Keratinocyte (primary cell): ENCODE measurements at places on chromosomes 6 and 20.

DNA sequence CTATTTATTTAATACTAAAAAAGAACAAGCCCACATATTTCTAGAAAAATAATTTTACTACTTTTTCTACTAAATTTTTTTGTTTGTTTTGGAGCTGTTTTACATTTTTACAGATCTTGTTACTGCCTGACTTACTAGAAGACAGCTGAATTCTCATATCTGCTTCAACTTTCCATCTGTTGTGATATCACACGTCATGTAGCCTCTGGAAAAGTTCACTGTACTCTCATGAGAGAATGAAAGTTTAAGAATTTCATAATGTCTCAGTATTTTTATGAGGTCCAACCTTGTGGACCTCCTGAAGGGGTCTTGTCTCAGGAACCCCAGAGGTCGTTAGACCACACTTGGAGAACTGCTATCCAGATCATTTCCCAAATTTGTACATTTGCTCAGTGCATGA is 81.7 kb upstream of the MTHFD1L start:
- no peak for DNase-seq

- DNase-seq = no peak
Observed at GRCh38 chr6:43052842-43053544, 658 bp downstream of the CUL7 start.

- no peak for DNase-seq
Observed at GRCh38 chr6:11973238-11973637, 38.9 kb upstream of the HIVEP1 start.

DNA sequence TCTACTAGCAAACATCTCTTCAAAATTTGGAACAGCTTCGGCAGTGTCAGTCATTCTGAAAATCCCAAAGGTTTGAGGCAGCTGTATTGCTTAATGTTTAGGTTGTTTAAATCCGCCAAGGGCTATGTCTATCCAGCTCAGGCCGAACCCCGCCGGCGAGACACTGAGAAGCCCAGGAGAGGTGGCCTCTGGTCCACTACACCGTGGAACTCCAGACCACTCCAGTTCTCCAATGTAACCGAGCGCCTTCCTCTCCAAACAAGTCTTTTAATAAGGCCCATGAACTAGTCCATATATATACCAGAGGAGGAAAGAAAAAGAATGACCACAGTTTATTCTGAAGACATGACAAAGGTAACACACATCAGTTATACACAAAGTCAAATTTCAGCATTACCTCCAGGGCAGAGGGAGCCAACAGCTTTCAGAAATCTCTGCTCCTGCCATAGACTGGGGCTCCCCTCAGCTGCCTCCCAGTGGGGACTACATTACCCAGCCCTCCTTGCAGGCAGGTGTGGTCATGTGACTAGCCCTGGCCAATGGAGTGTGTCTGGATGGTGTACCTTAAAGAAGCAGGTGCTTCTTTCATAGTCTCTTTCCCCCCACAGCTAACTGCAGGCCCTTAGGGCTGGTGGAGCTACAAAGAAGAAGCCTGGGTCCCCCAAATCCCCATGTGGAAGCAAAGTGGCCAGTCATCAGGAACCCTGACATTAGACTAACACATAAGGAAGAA is at the start of gene RAMACL:
Gene RAMACL (minus strand): TSS at position 255 of the 733 bp plus-strand sequence. CDS start 201 bp downstream, at position 54.
- DNase-seq = no peak

DNA sequence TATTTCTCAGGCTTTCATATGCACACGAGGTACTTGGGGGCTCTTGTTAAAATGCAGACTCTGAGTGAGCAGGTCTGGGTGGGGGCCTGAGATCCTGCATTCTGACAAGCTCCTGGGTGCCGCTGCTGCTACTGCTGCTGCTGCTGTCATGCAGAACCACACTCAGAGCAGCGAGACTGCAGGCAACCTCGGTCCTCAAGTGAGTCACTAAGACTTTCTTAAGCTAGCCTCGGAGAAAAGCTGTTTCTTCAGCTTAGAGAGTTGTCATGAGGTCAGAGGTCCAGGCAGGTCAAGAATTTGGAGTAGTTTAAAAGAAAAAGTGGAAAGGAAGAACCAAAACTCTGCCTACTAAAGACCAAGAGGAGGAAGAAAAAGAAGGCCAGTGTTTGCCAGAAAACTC is 92.9 kb downstream of the SPTLC3 start:
- DNase-seq = no peak

- no peak for DNase-seq
Observed at GRCh38 chr6:79455446-79455845, 81.8 kb downstream of the LCA5 start.

DNA sequence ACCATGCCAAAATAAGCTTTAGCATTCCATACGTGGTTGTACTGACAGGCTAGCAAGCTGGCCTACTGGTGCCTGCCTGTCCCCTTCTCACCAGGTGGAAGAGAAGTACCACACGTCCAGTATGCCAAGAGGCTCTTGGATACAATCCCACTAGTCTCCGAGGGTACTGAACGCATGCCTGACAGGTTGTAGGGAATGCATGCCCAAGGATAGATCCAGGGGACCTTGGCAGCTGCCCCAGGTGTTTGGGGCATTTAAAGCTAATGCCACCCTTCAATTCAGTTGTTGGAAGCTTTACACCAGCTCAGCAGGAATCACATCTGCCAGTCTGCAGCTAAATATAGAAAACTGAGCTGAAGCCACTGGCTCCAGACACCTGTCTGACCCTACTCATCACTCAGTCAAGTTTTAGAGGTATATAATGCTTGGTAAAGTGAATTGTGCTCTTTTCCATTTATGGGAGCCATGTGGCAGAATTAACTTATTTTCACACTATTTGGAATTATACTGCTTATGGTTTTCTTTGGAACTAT is 4.9 kb downstream of the TUBB2B start:
- no peak for DNase-seq

DNA sequence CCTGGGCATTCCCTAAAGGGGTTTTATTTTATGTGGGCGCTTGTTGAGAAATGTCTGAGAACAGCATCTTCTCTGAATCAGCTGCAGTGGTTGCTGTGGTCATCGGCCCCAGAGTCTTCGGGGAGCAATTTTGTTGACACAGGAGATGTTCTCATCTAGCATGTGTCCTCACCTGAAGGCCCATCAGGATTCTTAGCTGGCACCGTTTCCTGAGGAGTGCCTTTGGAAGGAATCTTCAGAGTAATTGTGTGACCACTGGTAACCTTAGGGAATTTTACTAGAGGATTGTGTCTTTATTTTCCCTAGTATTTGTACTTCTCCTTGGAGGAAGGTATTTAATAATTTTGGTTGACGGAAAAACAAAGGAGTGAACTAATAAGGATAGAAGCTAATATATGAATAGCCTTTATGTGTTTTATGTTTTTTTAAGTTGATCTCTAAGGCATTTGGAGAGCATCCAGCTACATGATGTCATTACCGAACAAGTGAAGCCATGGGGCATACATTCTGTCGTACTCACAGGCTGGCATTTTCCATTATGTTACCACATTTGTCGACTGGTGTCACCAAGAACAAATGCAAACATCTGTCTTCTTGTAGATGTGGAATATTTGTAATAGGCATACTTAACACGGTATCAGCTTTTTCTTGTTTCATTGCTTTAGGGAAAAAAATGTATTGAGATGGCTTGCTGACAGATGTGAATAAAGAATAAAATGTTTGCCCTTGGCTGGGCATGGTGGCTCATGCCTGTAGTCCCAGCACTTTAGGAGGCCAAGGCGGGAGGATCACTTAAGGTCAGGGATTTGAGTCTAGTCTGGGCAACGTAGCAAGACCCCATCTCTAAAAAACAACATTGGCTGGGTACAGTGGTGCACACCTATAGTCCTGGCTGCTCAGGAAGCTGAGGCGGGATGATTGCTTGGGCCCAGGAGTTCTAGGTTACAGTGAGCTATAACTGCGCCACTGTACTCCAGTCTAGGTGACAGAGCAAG is 41.9 kb downstream of the TULP4 start:
- no peak for DNase-seq

DNA sequence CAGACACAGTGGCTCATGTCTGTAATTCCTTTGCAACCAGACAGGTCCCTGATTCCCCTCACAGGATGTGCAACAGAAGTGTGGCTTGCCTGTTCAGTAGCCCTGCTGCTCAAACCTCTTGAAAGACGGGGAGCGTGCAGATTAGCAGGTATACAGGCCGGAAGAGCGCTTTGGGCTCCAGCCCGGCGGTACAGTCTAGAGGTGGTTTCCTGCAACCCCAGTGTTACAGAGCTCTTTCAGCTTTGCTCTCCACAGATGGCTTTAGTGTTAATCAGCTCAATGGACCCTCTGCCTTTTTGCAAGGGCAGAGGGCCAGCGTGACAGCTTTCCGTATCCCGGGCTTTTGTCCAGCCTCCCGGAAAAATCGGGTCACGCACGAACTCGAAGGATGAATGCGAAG is 67.2 kb upstream of the TNFRSF21 start:
- no peak for DNase-seq

DNA sequence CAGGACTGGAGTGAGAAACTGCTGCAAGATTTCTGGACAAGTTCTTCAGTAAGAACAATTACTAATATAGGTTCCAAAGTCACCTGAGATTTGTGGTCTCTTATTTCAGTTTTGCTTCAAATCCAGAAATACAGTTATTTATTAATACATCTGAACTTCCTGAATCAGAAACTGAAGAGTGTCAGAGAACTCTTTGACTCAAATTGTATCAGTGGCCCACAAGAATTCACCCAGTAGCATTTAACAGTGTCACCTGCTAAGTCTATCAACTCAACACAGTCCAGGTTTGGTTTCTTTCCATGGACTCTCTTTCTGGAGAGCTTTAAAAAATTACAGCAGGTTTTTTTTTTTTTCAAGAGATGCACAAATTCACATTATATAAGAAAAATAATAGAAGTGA is 18.8 kb upstream of the NHSL1 start:
- no peak for DNase-seq

DNA sequence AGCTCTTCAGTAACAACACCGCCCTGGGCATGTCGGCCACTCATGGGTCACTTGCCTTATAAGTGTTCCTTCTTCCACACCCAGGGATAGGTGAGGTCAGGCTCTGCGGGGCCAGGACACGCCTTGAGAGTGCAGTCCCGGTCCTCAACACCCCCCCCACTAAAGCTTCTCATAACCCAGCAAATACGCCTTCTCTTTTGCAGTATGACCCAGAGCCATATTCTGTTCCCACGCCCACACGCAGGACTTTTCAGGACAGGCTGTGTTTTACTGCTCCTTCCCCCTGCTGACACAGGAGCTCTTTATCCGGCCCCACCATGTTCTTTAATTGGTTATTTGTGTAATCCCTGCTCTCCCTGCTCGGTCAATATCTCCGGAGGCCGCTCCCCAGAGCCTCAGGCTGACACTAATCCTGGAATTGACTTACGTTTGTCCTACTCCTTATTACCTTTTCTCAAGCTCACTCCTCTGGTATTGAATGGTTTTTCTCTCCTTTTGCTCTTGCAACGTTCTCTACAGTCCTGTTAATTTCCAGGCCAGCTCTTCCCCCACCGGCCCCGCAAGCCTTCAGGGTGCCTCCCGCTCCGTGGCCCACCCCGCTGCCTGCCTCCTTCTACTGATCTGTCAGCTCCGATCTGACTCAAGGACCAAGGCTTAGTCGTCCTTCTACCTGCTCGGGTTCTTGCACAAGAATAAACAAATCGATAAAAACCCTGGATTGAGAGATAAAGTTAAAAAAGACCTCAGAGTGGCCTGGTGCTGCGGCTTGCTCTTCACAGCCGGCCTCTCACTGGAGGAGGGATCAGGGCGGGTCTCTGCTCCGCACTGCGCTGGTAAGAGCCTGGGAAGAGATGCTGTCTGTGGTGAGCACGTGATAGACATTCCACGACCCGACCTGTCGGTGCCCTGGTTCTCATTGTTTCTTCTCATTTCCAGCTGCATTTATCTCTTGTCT is 357.5 kb downstream of the ZFAND3 start:
- DNase-seq = no peak

DNA sequence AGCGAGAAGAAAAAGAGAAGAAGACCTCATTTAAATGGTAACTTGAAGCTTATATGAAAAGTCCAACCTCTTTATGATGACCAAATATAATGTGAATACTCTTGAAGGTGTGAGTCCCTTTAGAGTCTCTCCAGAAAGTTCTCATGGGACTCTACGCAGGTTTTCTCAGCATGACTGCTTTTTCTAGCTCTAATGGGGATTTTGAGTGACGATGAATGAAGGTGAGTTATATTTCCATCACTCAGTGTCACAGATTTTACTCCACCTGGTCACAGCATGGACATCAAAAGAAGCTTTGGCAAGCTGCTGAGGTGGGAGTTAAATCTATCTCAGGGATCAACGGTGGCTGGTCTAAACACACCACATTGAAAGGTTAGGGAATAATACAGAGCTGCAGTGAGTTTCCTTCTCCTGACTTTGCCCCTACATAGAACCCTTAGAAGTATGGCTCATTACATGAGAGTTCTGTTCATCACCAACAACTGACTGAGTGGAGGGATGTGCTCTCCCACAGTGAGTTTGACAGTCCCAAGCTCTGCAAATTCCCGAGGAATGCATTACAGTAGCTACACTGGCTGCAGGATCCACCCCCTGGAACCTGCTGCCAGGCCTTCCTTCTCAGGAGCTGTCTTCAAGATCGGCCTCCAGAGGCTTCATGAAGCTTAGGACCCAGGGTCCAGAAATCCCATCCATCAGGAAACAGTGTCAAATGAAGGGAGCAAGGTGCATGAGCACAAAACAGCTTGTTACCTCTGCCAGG is 126.8 kb downstream of the FOXC1 start:
- DNase-seq = no peak

GRCh38 chr6:10749734-10750133 is 2.1 kb downstream of the TMEM14B start:
- DNase-seq = no peak

GRCh38 chr6:139257821-139258398 is 33.9 kb downstream of the TXLNB start:
- DNase-seq = no peak

GRCh38 chr6:136550045-136550329 is 235 bp downstream of the MAP7 start:
- DNase-seq = no peak

- no peak for DNase-seq
Observed at GRCh38 chr6:166473886-166474571, 91.3 kb upstream of the MPC1 start.

DNA sequence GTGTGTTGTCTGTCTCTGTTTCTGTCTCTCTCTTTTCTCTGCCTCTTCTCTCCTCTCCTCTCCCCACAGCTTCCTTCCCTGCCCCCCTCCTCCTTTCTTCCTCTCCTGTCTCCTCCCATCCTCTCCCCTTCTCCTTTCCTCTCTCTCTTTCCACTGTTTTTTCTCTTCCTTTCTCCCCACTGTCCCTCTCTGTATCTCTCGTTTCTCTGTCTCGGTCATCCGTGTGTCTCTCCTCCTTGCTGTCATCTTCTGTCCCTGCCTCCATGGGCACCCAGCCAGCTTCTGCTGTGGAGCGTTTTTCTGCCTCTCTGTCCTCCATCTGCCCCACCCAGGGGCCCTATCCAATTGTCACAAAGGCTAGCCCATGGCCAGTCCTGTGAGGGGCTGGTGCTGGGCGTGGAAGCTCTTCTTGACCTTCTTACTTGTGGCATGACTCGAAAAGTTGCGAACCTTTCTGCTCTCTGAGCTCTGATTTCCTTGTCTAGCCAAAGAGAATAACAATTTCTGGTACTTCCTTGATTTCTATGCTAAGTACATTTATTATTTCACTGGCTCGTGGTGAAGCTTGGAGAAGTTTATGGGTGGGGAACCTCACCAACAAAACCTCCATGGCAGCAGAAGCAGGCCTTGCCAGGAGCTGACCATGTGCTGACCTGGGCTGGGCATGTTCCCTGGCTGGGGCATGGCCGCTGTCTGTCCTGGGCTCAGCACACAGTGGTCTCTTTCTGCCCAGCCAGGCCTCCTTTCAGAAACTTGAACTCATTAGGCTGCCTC is 69.3 kb downstream of the CEBPB start:
- no peak for DNase-seq
